ENCODE measurements at places on chromosomes 2 and 18.

- DNase-seq, result no peak
These were observed 39.7 kb downstream of the RAPGEF4 start for GRCh38 chr2:172775319-172775718.

DNA sequence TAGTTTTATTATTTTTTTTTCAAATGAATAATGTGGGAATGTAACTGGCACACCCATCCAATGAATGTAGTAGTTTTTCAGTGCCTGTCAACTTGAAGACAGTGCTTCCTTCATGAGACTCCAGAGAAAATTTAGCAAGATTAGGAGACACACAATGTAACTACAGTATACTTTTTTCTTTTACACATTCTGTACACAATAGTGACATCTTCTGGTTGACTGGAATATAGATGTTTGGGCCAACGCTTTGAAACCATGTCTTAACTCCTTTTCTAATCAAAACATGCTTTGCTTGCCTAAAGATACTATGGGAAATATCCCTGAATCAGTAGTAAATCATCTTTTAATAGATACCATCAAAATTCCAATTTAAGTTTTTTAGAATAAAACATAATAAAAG is 229.5 kb upstream of the ZC3H15 start:
- peak; percentile 68 for DNase-seq

GRCh38 chr2:183868153-183868552 is 730.2 kb upstream of the ZNF804A start:
- peak; percentile 6 for DNase-seq

DNA sequence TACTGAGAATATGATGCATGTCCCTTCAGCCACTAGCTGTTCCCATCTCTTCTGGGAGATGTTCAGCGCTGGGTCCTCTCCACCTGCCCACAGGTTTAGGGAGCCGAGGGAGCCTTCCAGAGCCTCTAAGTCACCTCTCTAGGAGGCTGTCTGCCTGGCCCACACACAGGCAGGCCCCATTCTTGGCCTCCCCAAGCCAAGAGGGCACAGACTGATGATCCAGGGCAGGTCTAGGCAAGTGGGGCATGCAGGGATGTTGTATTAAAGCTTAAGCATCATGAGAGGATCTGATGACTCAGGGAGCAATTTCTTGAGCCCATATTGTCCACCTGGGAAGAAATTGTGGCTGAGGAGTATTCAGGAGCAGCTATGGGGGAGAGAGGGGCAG is 19.9 kb downstream of the TMSB10 start:
- no peak for DNase-seq

GRCh38 chr2:200650195-200650594 is 64.4 kb downstream of the AOX1 start:
- no peak for DNase-seq

DNA sequence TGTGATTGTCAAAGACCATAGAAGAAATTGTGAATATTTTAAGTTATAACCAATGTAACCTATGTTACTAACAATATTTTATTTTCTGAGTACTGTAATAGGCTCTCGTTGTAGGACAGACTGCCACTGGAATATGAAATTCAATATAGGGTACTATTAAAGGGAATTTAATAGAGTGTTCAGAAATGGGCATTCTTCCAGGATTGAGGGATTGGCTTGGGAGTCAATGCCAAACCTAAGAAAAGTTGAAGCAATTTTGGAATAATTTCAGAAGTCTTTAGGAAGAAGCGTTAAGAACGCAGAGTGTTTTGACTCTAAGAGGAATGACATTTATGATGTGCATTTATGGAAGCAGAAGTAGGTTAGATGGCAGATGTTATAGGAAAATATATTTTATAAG is 79.0 kb downstream of the ACVR2A start:
- DNase-seq, result no peak

- no peak for DNase-seq
These were observed 60.7 kb downstream of the CDC42EP3 start for GRCh38 chr2:37610638-37611289.

GRCh38 chr2:26335231-26335630 is 10.7 kb upstream of the SELENOI start:
- DNase-seq, result no peak

GRCh38 chr2:27407798-27408491 is 1.4 kb downstream of the PPM1G start:
- DNase-seq, result peak; percentile 70

DNA sequence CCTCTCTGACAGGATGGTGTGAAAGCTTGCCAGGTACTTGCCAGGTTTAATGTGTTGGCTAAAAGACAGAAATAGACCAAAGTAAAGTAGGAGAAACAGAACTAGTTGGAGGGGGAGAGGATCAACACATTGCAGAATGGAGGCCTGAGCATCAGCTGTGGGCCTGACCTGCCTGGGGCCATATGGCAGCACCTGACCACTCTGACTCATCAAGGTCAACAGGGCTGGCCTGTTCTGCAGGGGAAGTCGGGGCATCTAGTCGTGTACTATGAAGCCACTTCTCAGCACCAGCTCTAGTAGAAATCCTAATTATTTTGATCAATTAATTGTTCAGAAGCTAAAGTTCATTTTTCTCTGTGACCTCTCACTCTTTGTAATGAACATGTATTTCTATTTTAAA is 35.8 kb upstream of the NOSTRIN start:
- DNase-seq, result no peak

DNA sequence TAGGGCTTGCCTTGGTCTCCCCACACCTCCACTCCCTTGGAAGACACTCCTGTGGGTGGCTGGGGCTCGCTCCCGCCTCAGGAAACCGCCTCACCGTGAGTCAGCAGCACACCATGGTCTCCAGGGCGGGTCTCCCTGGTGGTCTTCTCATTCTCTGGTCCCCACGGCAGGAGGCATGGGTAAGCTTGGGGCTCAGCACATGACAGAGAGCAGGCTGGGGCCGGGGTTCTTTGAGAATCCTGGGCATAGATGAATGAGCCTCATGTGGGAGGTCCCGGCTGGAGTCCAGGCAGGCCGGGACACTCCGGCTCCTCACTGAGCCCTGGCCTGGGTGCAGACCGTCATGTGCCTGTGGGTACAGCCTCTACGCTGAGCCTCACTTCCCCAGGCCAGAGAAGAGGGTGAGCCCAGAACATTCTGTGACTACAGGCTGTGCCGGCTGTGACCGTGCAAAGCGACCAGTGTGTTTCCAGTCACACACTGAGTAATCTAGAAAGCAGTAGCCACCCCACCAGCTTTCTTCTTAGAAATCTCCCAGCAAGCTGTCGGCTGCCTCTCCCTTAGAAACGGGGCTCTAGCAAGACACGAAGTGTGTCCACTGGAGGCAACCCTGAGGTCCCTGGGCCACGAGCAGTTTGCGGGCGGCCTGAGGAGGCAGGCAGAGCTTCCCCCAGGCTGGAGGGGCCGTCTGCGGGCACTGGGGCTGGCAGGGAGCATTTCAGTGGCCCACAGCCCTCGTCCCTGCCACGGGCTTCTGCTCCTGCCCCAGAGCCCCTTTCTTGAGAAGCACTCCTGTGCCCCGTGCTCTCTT is 93.1 kb downstream of the RHOB start:
- no peak for DNase-seq

- no peak for DNase-seq
These were observed 76.8 kb downstream of the ACKR3 start for GRCh38 chr2:236646441-236646840.

DNA sequence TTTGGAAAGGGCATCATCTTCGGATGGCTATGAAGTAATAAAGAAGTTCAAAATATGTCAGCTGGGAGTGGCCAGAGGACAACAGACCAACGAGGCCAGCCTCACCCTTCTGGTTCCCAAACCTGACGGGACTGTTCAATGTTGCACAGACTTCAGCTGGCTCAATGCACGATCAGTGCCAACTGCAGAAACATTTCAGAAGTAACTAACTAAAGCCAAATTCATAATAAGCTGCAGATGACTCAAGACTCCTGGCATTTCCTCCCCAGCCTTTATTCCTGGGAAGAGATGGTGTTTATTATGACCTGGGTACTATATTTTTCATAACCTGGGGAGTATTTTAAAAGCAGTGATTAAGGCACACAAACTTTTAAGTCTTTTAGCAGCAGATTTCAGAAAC is 3.8 kb upstream of the ATP6V1C2 start:
- no peak for DNase-seq

DNA sequence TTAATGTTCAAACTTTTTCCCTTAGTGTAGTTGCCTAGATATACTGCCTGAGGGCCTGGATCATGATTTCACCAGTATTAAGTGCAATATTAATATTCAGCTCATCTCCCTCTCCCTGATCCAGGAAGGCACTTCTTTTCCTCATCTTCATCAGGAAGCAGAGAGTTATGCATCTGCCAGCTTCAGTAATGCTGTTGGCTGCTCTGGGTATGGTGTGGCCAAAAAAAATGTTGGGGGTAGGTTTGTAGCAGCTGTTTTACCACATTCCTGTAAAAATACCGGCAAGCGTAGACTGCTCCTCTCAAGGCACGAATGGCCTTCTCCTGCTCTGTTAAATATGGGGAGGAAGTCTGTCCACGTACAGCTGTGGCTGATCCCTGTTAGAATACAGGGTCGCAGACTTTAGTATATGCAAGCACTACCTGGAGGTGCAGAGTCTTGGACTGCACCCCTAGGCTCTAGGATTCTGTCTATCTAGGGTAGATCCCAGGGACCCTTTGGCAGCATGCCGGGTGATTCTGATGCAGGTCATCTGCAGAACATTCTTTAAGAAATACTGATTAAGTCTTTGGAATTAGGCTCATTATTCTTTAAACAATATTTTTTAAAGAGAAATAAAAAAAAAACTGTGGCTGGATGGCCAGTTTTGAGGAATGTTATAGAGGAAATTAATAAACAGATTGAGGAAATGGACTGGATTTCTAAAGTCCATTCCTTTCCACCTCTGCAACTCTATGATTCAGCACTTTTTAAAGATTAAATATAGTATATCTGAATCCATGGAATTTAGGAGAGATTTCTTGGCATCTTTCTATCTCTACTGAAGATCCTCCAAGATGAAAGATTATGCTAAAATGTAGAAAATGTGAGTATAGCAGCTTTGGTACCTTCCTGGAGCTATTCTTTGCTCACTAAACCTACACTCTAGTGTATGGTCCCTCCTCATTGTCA is 21.0 kb upstream of the GLS start:
- DNase-seq, result no peak

- DNase-seq, result no peak
These were observed 25.5 kb downstream of the NFE2L2 start for GRCh38 chr2:177239053-177239452.

DNA sequence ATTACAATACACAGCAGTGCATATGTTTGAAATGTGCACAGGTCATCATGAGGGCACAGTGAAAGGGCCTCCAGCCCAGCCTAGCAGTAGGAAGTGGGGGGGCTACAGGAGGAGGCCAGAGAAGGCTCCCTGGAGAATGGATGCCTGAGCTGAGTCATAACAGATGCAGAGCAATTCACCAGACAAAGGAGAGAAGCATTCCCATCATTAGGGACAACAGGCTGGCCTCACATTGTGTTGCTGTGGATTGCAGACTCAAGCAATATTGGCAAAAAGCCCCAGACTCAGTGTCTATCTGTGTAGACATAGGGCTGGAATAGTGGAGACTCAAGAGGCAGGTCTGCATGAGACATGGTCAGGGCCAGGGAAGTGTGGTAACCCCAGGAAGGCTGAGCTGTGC is 329.9 kb downstream of the DLGAP1 start:
- DNase-seq, result no peak

GRCh38 chr2:213959589-213959988 is 451.3 kb upstream of the VWC2L start:
- no peak for DNase-seq

- DNase-seq, result no peak
These were observed 137.7 kb upstream of the HAAO start for GRCh38 chr2:42930025-42930581.

GRCh38 chr18:78920456-78921138 is 59.0 kb upstream of the SALL3 start:
- no peak for DNase-seq

DNA sequence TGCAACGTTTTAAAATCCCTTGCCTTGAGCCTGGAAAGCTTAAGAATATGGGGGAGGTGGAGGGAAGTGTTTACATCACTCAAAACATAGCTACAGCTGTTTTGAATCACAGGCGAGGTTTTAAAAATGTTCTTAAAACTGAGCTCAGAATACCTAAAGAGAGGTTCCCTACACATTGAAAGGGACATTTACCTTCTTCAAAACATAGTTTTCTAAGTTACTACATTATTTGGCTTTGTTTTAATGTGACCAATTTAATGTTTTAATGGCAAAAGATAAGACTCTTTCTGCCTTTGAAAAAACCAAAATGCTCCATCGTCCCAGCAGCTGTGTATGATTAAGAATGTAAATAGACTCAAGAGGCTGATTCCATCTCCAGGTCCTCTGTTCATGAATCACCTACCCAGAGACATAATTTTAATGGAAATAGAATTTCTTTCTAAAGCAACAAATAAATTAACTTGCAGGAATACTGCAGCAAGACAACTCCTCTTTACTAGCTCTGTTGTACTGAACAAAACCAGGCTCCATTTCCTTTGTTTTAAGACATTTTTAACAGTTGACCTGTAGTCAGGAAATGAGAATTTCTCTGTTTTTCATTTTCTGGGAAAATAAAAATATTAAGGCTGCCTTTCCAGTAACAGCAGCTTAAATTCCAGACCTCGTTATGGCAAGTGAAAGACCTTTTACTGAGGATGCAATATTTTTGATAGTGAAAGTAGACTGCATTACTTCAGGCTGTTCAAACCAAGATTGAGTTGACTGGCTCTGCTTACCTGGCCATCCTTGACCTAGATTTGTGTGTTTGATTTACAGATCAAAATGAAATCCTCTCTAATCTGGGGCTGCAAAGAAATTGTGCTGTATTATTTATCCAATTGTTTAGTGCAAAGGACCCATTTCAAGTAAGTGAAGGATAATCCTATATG is 33.7 kb upstream of the WDR75 start:
- no peak for DNase-seq

DNA sequence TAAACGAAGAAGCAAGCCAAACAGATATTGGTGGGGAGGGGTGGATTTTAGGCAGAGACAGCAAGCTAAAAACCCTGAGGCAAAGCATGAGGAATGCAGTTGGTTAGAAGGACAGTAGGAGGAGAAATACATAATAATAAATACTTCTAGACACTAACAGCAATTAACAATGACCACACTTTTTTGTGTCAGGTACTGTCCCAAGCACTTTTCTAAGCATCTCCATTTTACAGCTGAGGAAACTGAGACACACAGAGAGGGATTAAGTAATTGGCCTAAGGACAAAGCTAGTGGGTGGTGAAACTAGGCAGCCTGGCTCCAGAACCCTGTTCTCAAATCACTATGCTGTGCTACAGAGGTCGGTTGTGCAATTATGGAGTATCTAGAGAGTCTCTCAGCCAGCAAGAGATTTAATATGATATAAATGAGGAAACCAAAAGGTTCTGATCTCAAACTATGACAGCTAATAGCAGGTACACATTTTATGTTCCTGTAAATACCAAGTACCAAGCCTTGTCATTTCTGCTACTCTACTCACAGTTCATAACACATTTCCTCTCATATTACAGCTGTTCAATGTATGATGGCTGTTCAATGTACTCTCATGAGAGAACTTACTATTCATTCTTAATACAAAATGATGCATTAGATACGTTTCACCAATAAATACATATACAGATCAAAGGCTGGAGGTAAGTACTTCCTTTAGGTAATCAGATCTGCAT is 5.3 kb downstream of the MAP4K3 start:
- DNase-seq, result no peak

Measured in COR-L47 (cell line).